ENCODE measurements at places on chromosomes 16 and 17. TPM values are rescaled to one million over a fixed set of nuclear protein-coding genes. Genes with fewer than 3 reads are reported as not detected.

- no peaks in the 10 kb centered on the region for H3K4me1 ChIP-seq
- no peak overlapping the region for H3K4me3 ChIP-seq
- H3K27me3 ChIP-seq = no peaks in the 10 kb centered on the region
- DNase-seq = no peak
Measured at GRCh38 chr16:48231727-48232492, 12.2 kb upstream of the LONP2 start.

GRCh38 chr16:74650966-74651567 is 15.6 kb downstream of the RFWD3 start:
- H3K27ac ChIP-seq = no peak overlapping the region
- no peaks in the 10 kb centered on the region for H3K4me1 ChIP-seq
- no peak for DNase-seq
- H3K4me3 ChIP-seq = no peak overlapping the region
- peaks cover 53% of the 10 kb centered on the region for H3K36me3 ChIP-seq

DNA sequence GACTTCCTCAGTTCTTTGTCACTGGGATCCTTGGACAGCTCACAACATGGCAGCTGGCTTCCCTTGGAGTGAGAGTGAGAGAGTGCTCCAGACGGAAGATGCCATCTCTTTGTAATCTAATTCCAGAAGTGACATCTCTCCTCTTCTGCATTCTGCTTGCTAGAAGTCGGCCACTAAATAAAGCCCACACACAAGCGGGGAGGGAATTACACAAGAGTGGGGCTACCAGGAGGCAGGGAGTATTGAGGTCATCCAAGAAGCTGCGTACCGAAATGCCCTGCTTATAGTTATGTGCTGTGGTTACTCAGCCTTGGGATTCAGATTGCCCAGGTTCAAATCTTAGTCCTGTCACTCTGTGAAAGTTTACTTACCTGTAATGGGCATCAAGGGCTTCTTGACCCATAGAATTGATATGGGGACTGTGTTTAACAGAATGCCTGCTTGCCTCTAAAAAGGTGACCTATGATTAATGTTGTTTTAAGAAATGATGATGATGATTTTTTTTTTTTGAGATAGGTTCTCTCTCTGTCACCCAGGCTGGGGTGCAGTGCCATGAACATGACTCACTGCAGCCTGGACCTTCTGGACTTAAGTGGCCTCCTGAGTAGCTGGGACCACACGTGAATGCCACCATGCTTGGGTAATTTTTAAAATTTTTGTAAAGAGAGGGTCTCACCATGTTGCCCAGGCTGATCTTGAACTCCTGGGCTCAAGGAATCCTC is 120.9 kb upstream of the HS3ST2 start:
- H3K36me3 ChIP-seq = no peaks in the 10 kb centered on the region
- H3K4me1 ChIP-seq = no peaks in the 10 kb centered on the region
- peak; percentile 30 for DNase-seq
- H3K27ac ChIP-seq = no peak overlapping the region
- no peaks in the 10 kb centered on the region for H3K27me3 ChIP-seq

DNA sequence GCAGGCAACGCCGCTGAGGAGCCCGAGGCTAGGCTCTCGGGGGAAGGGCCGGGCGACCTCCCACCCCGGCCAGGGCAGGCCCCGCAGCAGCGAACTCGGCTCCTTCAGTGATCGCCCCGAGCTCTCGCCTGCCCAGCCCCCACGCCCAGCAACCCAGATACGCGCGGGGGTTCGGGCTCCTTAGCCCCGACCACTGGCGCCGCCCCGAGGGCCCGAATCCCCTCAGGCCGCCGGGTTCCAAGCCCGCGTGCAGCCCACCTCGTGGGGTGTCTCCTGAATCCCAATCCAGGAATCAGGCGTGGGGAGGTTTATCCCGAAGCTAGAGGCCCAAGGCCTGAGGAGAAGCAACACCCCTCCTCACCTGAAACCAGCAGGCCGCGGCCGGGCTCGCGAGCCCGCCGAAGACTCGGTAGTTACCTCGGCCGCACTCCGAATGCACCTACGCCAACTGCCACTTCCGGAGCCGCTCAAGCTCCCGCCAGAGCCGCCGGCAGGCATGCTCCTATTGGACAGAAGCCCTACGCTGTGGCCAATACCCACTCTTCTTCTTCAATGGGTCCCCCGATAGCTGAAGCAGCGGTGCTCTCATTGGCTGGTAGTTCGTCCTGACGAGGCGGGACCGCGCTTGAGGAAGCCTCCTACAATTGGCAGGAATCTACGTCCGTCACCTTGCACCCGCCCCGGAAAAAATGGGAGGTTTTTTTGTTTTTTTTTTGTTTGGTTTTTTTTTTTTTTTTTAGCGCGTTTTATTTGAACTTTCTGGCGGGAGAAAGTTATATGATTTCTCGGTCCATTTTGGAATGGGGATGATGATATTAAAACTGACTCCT is at the start of gene RFWD3:
Gene RFWD3 (minus strand): TSS at position 453 of the 830 bp plus-strand sequence. CDS start 5,428 bp downstream, outside the sequence.
- peak; percentile 95 for DNase-seq
- H3K27me3 ChIP-seq = no peaks in the 10 kb centered on the region
- peaks cover 3% of the 10 kb centered on the region for H3K4me1 ChIP-seq
- H3K4me3 ChIP-seq = peak within 1 kb of the TSS; percentile 78

DNA sequence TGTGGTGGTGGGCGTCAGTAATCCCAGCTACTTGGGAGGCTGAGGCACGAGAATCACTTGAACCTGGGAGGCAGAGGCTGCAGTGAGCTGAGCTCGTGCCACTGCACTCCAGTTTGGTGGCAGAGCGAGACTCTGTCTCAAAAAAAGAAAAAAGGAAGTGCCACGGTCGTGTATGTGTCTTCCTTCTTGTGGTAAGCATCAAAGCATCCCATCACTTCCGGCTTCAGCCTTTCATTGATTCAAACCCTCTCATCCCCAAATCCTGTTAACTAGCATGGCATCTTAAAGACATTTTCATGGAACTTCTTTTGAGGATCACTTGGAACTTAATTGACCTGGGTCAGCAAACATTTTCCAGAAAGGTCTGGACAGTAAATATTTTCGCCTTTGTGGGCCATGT is 126.2 kb downstream of the CPPED1 start:
- H3K4me1 ChIP-seq = no peaks in the 10 kb centered on the region
- no peak overlapping the region for H3K4me3 ChIP-seq
- no peak overlapping the region for H3K27ac ChIP-seq

- no peak overlapping the region for H3K27ac ChIP-seq
- H3K36me3 ChIP-seq = no peaks in the 10 kb centered on the region
Measured at GRCh38 chr17:17410357-17410756, 66.4 kb upstream of the MED9 start.

GRCh38 chr16:81730090-81731051 is 48.7 kb upstream of the PLCG2 start:
- no peaks in the 10 kb centered on the region for H3K36me3 ChIP-seq
- H3K4me1 ChIP-seq = no peaks in the 10 kb centered on the region
- H3K27me3 ChIP-seq = no peaks in the 10 kb centered on the region
- peak overlapping the region; percentile 54 for H3K4me3 ChIP-seq
- no peak overlapping the region for H3K27ac ChIP-seq
- DNase-seq = peak; percentile 79

DNA sequence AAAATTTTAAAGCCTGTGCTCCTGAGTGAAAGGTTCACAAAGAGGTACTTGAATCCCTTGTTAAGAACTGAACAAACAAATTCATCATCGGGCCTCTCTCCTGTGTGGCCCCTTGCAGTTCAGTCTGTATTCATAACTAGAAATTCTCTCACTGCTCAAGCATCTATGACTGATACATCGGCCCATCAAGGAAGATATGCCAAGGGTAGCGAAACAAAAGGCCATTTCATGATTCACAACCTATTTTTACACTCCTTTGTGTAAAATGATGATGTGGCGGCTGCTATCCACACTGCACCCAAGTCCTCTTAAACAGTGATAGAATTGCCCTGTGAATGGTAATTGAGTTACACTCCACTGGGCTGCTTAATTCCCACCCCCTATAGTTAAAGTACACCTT is 204.6 kb downstream of the STX8 start:
- no peaks in the 10 kb centered on the region for H3K36me3 ChIP-seq
- H3K27me3 ChIP-seq = no peaks in the 10 kb centered on the region
- peak overlapping the region; percentile 79 for H3K27ac ChIP-seq
- peaks cover 24% of the 10 kb centered on the region for H3K4me1 ChIP-seq

- no peaks in the 10 kb centered on the region for H3K27me3 ChIP-seq
- DNase-seq = no peak
- H3K36me3 ChIP-seq = peaks cover 12% of the 10 kb centered on the region
- H3K27ac ChIP-seq = no peak overlapping the region
Measured at GRCh38 chr17:43151880-43152456, 19.0 kb upstream of the NBR1 start.

- H3K4me1 ChIP-seq = no peaks in the 10 kb centered on the region
- H3K27ac ChIP-seq = peak overlapping the region; percentile 23
- H3K36me3 ChIP-seq = no peaks in the 10 kb centered on the region
Measured at GRCh38 chr16:27108826-27109665, 42.3 kb downstream of the C16orf82 start.

GRCh38 chr16:87936375-87937230 is at the start of gene CA5A:
Gene CA5A (minus strand): TSS chr16:87936529. CDS start chr16:87936450, 79 bp downstream.
- no peak within 1 kb of the TSS for H3K27ac ChIP-seq
- no peaks in the 10 kb centered on the region for H3K4me1 ChIP-seq
- DNase-seq = no peak
- H3K4me3 ChIP-seq = no peak within 1 kb of the TSS
- no peaks in the 10 kb centered on the region for H3K27me3 ChIP-seq
- H3K36me3 ChIP-seq = no peaks in the 10 kb centered on the region

- H3K4me1 ChIP-seq = no peaks in the 10 kb centered on the region
- H3K27me3 ChIP-seq = no peaks in the 10 kb centered on the region
- no peak overlapping the region for H3K27ac ChIP-seq
- H3K4me3 ChIP-seq = no peak overlapping the region
- peak; percentile 26 for DNase-seq
Measured at GRCh38 chr17:78821961-78822360, 18.7 kb downstream of the USP36 start.

DNA sequence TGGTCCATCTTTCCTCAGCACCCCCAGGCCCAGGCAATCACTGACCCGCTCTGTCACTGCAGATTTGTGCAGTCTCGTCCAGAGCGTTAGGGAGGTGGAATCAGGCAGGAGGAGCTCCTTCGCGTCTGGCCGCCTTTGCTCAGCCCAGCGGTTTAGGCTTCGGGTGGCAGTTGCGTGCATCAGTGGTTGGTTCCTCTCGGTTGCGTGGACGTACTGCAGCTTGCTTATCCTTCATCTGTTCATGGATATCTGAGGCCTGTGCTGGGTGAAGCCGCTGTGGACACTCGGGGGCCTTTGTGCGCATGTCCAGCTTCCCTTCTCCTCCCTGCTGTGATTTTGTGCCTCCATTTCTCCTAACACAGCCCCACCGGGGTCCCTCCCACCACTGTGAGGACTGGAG is 4.7 kb upstream of the P2RX1 start:
- H3K27ac ChIP-seq = no peak overlapping the region
- H3K36me3 ChIP-seq = no peaks in the 10 kb centered on the region
- DNase-seq = no peak

- H3K27ac ChIP-seq = no peak overlapping the region
- no peaks in the 10 kb centered on the region for H3K36me3 ChIP-seq
- no peaks in the 10 kb centered on the region for H3K4me1 ChIP-seq
- H3K27me3 ChIP-seq = no peaks in the 10 kb centered on the region
- no peak for DNase-seq
Measured at GRCh38 chr16:55473587-55473986, 5.4 kb upstream of the MMP2 start.

DNA sequence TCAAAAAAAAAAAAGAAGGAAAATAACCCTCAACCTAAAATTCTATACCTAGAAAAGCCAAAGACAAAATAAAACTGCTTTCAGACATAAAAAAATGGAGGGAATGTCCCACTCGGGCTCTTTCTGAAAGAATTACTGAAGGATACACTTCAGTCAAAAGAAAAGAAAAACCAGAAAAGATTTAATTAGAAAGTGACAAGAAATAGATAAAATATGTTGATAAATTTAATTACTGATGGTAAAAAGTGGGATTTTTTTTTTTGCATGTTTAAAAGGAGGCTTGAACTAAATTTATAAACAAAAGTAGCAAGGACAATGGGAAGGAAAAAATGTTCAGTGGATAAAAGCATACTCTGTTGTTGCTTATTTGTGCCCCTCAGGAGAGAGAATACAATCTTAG is 89.1 kb downstream of the OR1D5 start:
- no peaks in the 10 kb centered on the region for H3K4me1 ChIP-seq
- H3K4me3 ChIP-seq = no peak overlapping the region
- no peak for DNase-seq
- H3K27me3 ChIP-seq = no peaks in the 10 kb centered on the region

- H3K4me3 ChIP-seq = no peak overlapping the region
- DNase-seq = no peak
- no peak overlapping the region for H3K27ac ChIP-seq
- H3K27me3 ChIP-seq = no peaks in the 10 kb centered on the region
- no peaks in the 10 kb centered on the region for H3K36me3 ChIP-seq
Measured at GRCh38 chr16:76162046-76162445, 115.2 kb upstream of the CNTNAP4 start.

DNA sequence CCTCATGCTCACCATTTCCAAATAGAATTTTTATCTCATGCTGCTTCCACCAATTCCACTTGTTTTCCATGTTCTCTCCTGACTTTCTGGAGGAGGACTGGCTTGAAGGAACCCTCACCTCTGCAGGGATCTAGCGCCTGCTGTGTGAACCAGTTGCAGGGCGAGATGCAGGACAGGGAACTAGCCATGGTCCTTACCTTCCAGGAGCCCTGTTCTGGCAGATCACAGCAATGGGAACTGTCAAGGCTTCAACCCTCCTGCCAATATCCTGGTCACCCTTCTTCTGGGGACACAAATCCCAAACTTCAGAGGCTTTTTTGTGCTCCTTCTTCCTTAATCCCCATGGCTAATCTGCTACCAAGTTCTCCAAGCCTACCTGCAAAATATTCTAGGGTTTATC is 60.4 kb upstream of the MMP2 start:
- H3K27me3 ChIP-seq = no peaks in the 10 kb centered on the region
- no peak overlapping the region for H3K27ac ChIP-seq
- H3K36me3 ChIP-seq = no peaks in the 10 kb centered on the region
- DNase-seq = no peak

Gene CACNG1
- total RNA-seq = 43.0 TPM

Gene CSH1
- total RNA-seq = not detected

Gene CBX2
- total RNA-seq = 2.3 TPM

Gene METRN
- 25.8 TPM for total RNA-seq

Gene GPR139
- not detected for total RNA-seq

Gene TP53TG3
- total RNA-seq = not detected

Gene SLC16A6
- 7.7 TPM for total RNA-seq

Gene KRTAP9-4
- total RNA-seq = not detected

Gene NDUFAF8
- 56.7 TPM for total RNA-seq

Gene CDK12
- total RNA-seq = 25.3 TPM
